ENCODE measurements at places on chromosomes 5 and 9. TPM values are rescaled to one million over a fixed set of nuclear protein-coding genes. Genes with fewer than 3 reads are reported as not detected.

GRCh38 chr9:136693490-136694162 is 6.4 kb upstream of the AGPAT2 start:
- no peak for DNase-seq

- no peak for DNase-seq
Observed at GRCh38 chr5:175082866-175083590, 358.6 kb downstream of the MSX2 start.

DNA sequence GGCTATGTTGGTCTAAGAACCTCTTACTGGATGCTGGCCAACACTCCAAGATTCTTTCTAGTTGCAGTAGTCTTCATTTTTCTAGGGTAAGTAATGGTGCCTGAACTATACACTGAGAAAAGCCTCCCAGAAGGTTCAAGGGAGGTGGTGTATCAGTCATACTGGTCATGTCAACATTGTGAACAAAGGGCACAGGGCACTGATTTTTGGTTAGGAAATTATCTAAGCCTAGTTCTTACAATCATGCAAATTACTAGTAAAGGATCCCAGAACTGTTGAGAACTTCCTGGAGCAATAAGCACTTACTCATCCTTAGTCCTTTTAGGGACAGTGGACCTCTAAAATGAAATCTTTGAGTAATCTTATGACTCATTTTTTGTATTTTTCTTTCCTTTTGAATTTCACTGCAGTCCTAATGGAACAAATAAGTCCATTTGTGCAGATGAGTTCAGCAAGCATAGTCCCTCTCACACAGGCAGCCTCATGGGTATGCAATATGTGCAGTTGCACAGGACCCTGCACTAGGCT is 21.1 kb upstream of the CDC42SE2 start:
- no peak for DNase-seq

- no peak for DNase-seq
Observed at GRCh38 chr9:120286530-120286929, 293.4 kb downstream of the CDK5RAP2 start.

- DNase-seq: no peak
Observed at GRCh38 chr9:93031629-93032430, 26.7 kb upstream of the SUSD3 start.

The PARP8 gene
- total RNA-seq: 28.2 TPM

Data from WTC11 (cell line).